ENCODE measurements at places on chromosomes 16 and 17. TPM values are rescaled to one million over a fixed set of nuclear protein-coding genes. Genes with fewer than 3 reads are reported as not detected.

GRCh38 chr17:73188011-73188410 is 4.8 kb upstream of the COG1 start:
- no peak overlapping the region for H3K27ac ChIP-seq
- peaks cover 10% of the 10 kb centered on the region for H3K4me1 ChIP-seq
- H3K27me3 ChIP-seq: no peaks in the 10 kb centered on the region
- H3K36me3 ChIP-seq: no peaks in the 10 kb centered on the region

The PRRT2 gene
- total RNA-seq: 1.9 TPM

The FAAP100 gene
- 28.1 TPM for total RNA-seq

The RBFOX1 gene
- not detected for total RNA-seq

The ZNHIT3 gene
- 51.5 TPM for total RNA-seq

The STX1B gene
- total RNA-seq: 0.74 TPM

DNA sequence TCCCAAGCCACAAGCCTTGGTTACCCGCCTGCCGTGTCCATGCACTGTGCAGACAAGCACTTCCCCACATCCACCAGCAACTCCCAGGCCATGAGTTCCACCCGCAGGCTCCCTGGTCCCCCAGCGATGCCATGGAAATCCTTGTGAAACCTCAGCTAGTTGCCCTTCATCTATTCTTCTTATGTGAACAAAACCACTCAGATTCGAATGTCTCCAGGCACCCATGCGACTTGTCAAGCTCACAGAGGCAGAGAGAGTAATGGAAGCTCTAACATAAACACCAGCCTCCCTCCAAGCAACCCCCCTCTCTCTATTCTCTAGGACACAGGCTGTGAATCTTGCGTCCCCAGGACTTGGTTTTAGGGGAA is 182.6 kb downstream of the C16orf95 start:
- H3K4me3 ChIP-seq: no peak overlapping the region
- no peaks in the 10 kb centered on the region for H3K4me1 ChIP-seq
- no peaks in the 10 kb centered on the region for H3K36me3 ChIP-seq
- no peak for DNase-seq
- H3K27ac ChIP-seq: no peak overlapping the region

- H3K4me3 ChIP-seq: no peak overlapping the region
- no peak for DNase-seq
- H3K27ac ChIP-seq: no peak overlapping the region
Measured at GRCh38 chr17:38403491-38403890, 24.8 kb upstream of the ARHGAP23 start.

- no peaks in the 10 kb centered on the region for H3K4me1 ChIP-seq
- H3K4me3 ChIP-seq: no peak overlapping the region
- no peak overlapping the region for H3K27ac ChIP-seq
- no peak for DNase-seq
Measured at GRCh38 chr16:65119435-65119834, 2.4 kb downstream of the CDH11 start.

GRCh38 chr17:34692920-34693319 is 113.5 kb downstream of the TMEM132E start:
- no peaks in the 10 kb centered on the region for H3K4me1 ChIP-seq
- peaks cover 21% of the 10 kb centered on the region for H3K27me3 ChIP-seq
- H3K4me3 ChIP-seq: no peak overlapping the region
- no peak overlapping the region for H3K27ac ChIP-seq

GRCh38 chr17:28133562-28133970 is 91.1 kb downstream of the NLK start:
- DNase-seq: no peak
- H3K27ac ChIP-seq: no peak overlapping the region
- no peak overlapping the region for H3K4me3 ChIP-seq
- H3K27me3 ChIP-seq: no peaks in the 10 kb centered on the region

The ABCA6 gene
- total RNA-seq: 0.15 TPM

DNA sequence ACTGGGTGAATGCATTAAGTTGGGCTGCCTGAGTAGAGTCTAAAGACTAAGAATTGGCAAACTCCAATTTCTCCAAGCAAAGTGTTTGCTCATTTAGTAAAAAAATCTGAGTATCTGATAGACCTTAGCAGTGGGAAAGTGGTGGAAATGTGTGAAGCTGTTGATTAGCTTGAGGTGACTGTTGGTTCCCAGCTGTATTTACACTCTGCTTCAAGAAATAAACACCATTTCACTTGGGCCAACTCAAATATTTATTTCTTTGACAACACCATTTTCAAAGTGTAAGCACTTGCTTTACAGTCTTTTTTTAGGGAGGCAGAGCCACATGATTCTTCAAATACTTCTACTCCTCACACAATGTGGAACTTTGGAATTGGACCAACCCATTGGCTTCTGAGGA is 8.7 kb downstream of the KCTD19 start:
- no peak overlapping the region for H3K4me3 ChIP-seq
- no peak overlapping the region for H3K27ac ChIP-seq

The KRT40 gene
- not detected for total RNA-seq

DNA sequence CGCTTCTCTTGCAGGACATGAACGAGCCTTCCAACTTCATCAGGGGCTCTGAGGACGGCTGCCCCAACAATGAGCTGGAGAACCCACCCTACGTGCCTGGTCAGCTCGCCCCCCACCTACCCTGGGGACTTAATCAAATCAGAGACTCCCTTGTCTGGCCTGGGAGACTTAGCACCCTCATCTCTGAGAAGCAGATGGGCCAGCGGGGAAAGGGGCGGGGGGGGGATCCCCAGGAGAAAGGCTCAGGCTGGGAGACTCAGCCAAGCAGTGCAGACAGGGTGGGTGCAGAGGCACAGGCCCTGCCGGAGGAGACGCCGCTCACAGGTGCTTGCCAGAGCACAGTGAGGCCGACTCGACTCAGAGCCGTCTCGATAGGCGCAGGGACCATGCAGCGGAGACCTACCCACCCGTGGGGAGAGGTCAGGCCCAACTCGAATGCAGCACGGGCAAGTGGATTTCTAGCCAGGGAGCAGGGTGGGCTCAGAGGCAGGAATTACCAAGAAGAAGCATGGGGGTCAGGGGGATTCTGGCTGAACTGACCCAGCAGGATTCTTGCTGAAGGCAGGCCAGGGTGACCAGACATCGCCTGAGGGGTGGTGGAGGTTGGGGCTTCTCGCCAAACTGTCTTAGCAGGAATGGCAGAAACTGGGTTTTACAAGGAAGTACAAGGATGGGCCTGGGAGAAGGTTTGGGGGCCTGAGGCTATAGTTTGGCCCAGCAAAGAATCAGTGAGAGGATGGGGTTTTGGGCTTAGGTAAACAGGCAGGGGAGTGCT is 9.7 kb downstream of the GAA start:
- DNase-seq: no peak
- no peak overlapping the region for H3K4me3 ChIP-seq
- no peaks in the 10 kb centered on the region for H3K4me1 ChIP-seq

- H3K4me3 ChIP-seq: no peak overlapping the region
- DNase-seq: no peak
- H3K27me3 ChIP-seq: no peaks in the 10 kb centered on the region
- no peaks in the 10 kb centered on the region for H3K4me1 ChIP-seq
- H3K27ac ChIP-seq: no peak overlapping the region
Measured at GRCh38 chr17:41593306-41593981, 6.7 kb upstream of the KRT14 start.
